ENCODE measurements at places on chromosomes 2 and 18.

GRCh38 chr18:66795051-66795450 lies 191.2 kb upstream of the CDH19 start:
- no peak for DNase-seq

GRCh38 chr2:71826299-71826698 lies 321.4 kb downstream of the CYP26B1 start:
- no peak for DNase-seq

GRCh38 chr2:2306878-2307277 lies 24.2 kb downstream of the MYT1L start:
- no peak for DNase-seq

DNA sequence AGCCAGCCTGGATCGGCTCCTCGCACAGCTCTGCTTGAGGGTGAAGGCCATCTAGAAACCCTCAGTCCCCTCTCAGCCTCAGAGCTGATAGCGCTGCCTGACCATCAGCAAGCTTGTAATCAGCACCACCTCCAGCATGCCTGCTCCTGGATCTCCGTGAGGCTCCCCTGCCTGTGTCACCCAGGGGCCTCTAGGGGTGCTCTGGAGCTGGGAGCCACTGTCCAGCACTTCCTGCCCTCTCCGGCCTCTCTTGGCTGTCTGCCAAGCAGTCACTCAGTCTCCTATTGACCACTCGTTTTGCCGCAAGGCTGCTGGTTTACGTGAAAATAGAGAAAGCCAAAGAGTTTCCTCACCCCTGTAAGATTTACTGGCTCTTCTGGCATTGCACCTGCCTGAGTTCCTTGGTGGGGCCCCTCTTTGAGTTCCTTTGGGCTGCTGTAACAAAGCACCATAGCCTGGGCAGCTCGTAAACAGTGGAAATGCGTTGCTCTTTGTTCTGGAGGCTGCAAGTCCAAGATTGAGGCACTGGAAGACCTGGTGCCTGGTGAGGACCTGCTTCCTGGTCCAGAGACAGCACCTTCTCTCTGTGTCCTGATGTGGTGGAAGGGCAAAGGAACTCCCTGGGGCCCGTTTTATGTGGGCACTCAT lies 17.9 kb downstream of the CAPN10 start:
- DNase-seq: no peak

- DNase-seq: no peak
These were observed 52.1 kb upstream of the EPB41L5 start for GRCh38 chr2:119960821-119961220.

- DNase-seq: no peak
These were observed 639.7 kb upstream of the SYT4 start for GRCh38 chr18:43916984-43917383.

- no peak for DNase-seq
These were observed 787.9 kb upstream of the RAB6C start for GRCh38 chr2:129191530-129191929.

DNA sequence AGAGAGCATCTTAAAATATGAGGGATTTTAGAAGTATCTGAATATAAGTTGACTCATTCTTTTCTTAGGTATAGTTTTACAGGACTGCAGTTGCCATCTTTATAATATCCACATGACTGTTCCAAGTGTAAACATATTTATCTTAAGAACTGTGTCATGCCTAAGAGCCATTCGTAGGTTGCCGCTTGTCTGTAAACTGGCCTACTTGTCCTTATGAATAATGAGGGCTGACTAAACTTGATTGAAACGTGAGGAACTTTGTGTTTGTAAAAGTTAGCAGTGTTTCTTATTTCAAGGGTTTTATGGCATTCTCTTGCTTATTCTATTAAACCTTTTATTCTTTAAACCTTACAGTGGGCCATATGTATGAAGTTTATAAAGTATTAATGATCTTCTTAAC lies 99.6 kb downstream of the MAP3K20 start:
- no peak for DNase-seq

DNA sequence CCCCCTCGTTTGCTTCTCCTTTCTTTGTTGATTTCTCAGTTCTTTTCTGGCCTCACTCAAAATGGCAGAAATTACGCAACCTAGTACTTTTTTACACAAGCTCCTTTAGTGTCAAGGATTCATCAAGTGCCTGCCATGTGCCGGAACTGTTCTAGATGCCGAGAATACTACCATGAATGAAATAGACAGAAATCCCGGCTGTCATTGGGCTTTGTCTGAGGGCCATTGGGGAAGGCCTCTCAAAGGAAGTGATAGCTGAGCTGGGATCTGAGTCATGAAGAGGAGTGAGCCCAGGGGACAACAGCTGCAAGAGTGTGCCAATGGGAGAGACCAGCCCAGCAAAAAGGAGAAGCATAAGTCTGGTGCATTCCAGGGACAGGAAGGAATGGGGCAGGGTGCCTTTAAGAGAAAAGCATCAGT lies 34.3 kb upstream of the PPP1CB start:
- peak; percentile 6 for DNase-seq

- DNase-seq: no peak
These were observed 121.1 kb downstream of the ACOXL start for GRCh38 chr2:110853516-110853915.

Data from GM06990 (cell line).